ENCODE measurements at places on chromosomes 4 and X. TPM values are rescaled to one million over a fixed set of nuclear protein-coding genes. Genes with fewer than 3 reads are reported as not detected.

Gene HSFX4
- total RNA-seq, result not detected

Gene USP17L11
- not detected for total RNA-seq

Gene IL2RG
- 3.2 TPM for total RNA-seq

Gene ITGB1BP2
- total RNA-seq, result 14.1 TPM

Gene USP17L18
- not detected for total RNA-seq

Gene FGFBP2
- total RNA-seq, result 11.4 TPM

Gene PRSS48
- total RNA-seq, result not detected

Gene SLC39A8
- total RNA-seq, result 7.7 TPM

Gene SLAIN2
- total RNA-seq, result 111 TPM

Gene MAGEA8
- not detected for total RNA-seq

Gene IL3RA
- 8.3 TPM for total RNA-seq

Gene YIPF7
- total RNA-seq, result not detected

Gene CLRN2
- total RNA-seq, result not detected

Gene LAMP2
- 61.8 TPM for total RNA-seq

Gene CCDC120
- 1.3 TPM for total RNA-seq

Gene PF4V1
- total RNA-seq, result not detected

Gene MTHFD2L
- total RNA-seq, result 13.8 TPM

Gene HOPX
- 42.8 TPM for total RNA-seq

Gene MND1
- total RNA-seq, result not detected

Gene SFRP2
- total RNA-seq, result 64.8 TPM

Gene DIAPH2
- 21.7 TPM for total RNA-seq

Gene GALNTL6
- total RNA-seq, result 0.14 TPM

Gene ANK2
- total RNA-seq, result 72.2 TPM

Gene SMR3A
- total RNA-seq, result not detected

Gene EDA
- 6.4 TPM for total RNA-seq

Gene VEGFD
- total RNA-seq, result 0.99 TPM

Gene SORCS2
- total RNA-seq, result 2.0 TPM

Gene MAGEA2
- not detected for total RNA-seq

Gene ABLIM2
- 8.9 TPM for total RNA-seq

Gene ADRA2C
- total RNA-seq, result 1.7 TPM

Gene BMP3
- 35.4 TPM for total RNA-seq

Gene DRD5
- total RNA-seq, result not detected

Gene CACNA1F
- total RNA-seq, result not detected
